Effector memory CD4-positive, alpha-beta T cell (primary cell): ENCODE measurements at places on chromosomes 3 and 15.

DNA sequence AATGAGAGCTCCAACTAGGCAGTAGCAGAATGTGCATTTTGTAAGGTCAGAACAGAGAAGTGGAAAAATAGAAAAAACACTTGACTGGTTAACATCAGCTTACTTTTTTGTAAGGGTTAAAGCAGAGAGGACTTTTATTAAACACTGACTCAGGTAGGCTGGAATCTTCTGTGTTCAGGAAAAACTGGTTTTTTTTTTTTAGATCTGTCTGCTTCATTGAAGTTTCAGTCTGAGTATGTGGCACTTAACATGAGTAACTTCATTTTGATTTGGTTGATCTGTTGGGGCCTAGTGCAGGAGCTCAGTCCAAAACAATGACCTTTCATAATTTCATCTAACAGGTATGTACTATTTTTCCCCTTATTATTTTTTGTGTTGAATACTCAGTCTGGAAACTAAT is 141.1 kb downstream of the DOCK3 start:
- no peak for DNase-seq
- no peak overlapping the region for H3K27ac ChIP-seq
- H3K4me1 ChIP-seq: no peaks in the 10 kb centered on the region
- H3K27me3 ChIP-seq: no peaks in the 10 kb centered on the region

DNA sequence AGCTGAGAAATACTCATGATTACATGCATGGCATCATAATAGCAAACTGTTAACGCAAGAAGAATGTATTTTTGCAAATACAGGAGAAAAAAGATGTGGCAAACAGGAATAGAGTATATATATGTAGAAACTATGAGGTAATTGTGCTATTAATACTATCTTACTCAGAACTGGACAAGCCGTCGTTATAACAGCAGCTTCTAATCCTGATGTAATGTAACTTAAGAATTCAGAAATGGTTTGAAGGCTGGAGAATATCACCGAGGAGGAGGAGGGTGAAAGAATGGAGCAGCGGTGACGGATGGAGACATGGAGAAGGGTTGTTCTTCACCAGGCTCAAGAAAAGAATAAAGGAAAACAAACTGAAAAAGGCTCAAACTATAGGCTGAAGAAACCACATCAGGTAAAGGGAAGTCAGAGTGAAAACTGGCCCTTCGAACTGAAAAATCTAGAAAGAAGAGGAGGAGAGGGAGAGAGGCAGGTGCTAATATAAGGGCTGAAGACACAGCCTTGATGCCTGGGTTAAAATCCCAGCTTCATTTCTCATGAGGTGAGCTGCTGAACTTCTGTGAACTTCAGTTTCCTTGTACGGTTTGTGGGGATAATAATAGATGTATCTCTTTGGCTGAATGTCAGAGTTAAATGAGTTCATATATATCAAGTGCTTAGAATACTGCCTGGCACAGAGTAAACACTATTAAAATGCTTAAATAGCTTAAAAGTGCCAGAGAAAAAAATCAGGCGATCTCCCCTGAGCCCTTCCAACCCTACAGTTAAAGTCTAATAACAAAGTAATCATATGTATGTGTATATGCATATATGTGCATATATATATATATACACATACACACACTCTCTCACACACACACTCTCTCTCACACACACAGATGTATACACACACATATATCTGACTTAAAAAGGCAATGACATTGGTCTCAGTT is 43.9 kb downstream of the GOLIM4 start:
- no peak for DNase-seq
- H3K27me3 ChIP-seq: no peaks in the 10 kb centered on the region
- H3K36me3 ChIP-seq: no peaks in the 10 kb centered on the region
- H3K27ac ChIP-seq: no peak overlapping the region
- H3K4me1 ChIP-seq: no peaks in the 10 kb centered on the region

- H3K4me1 ChIP-seq: no peaks in the 10 kb centered on the region
- no peak overlapping the region for H3K27ac ChIP-seq
- no peak for DNase-seq
- H3K36me3 ChIP-seq: no peaks in the 10 kb centered on the region
Observed at GRCh38 chr3:187507266-187507665, 139.1 kb downstream of the RTP4 start.

- no peak overlapping the region for H3K27ac ChIP-seq
- no peaks in the 10 kb centered on the region for H3K36me3 ChIP-seq
- no peaks in the 10 kb centered on the region for H3K4me1 ChIP-seq
- H3K4me3 ChIP-seq: no peak overlapping the region
- no peaks in the 10 kb centered on the region for H3K27me3 ChIP-seq
Observed at GRCh38 chr3:31027191-31027761, 132.8 kb upstream of the GADL1 start.

GRCh38 chr3:118984699-118985098 is 49.9 kb downstream of the IGSF11 start:
- DNase-seq: no peak
- no peaks in the 10 kb centered on the region for H3K4me1 ChIP-seq
- H3K36me3 ChIP-seq: no peaks in the 10 kb centered on the region
- no peaks in the 10 kb centered on the region for H3K27me3 ChIP-seq

- no peaks in the 10 kb centered on the region for H3K27me3 ChIP-seq
- no peak for DNase-seq
- H3K27ac ChIP-seq: no peak overlapping the region
Observed at GRCh38 chr15:101054116-101054515, 135.0 kb downstream of the LRRK1 start.

GRCh38 chr3:3714572-3714971 is 84.7 kb upstream of the LRRN1 start:
- DNase-seq: no peak
- no peak overlapping the region for H3K4me3 ChIP-seq
- no peak overlapping the region for H3K27ac ChIP-seq
- H3K4me1 ChIP-seq: no peaks in the 10 kb centered on the region
- no peaks in the 10 kb centered on the region for H3K27me3 ChIP-seq
- H3K36me3 ChIP-seq: no peaks in the 10 kb centered on the region

DNA sequence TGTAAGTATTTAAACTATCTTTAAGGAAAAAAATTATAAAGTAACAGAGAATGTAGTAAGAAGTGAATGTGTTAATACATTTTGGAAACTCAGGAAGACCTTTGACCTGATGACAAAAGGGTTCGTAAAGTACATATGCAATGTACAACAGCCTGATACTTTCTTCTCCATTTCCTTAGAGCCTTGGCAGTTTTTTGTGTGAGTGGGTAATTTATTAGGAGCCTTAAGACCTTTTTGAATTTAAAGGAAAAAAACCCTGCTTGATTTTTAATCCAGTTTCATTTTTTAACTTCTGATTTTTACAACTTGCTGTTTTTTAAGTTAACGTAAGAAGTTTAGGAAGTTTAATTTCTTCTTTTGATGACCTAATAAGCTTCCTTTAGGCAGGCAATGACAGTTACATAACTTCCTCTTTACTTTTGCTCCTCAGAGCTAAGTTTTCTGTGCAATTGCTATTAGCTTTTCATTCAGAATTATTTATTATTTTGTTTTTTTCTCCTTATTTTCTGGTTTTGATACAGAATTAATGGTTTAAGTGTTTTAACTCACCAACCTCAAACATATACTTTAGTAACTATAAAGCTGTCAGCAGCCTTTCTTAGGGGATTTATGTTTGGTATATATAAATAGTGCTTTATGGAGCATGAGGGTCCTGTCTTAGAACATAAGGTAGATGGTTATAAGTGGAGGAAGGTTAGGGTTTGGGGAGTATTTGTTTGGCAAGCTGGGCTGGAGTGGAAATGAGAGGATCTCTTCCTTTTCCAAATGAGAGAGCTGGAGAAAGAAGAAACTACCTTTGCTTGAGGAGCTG is 35.2 kb downstream of the ARMC8 start:
- no peaks in the 10 kb centered on the region for H3K27me3 ChIP-seq
- peaks cover 3% of the 10 kb centered on the region for H3K4me1 ChIP-seq
- H3K27ac ChIP-seq: no peak overlapping the region
- no peak overlapping the region for H3K4me3 ChIP-seq

- H3K36me3 ChIP-seq: no peaks in the 10 kb centered on the region
- no peaks in the 10 kb centered on the region for H3K4me1 ChIP-seq
- H3K4me3 ChIP-seq: no peak overlapping the region
- H3K27ac ChIP-seq: no peak overlapping the region
- peaks cover 14% of the 10 kb centered on the region for H3K27me3 ChIP-seq
Observed at GRCh38 chr15:92391640-92392039, 2.0 kb upstream of the ST8SIA2 start.

DNA sequence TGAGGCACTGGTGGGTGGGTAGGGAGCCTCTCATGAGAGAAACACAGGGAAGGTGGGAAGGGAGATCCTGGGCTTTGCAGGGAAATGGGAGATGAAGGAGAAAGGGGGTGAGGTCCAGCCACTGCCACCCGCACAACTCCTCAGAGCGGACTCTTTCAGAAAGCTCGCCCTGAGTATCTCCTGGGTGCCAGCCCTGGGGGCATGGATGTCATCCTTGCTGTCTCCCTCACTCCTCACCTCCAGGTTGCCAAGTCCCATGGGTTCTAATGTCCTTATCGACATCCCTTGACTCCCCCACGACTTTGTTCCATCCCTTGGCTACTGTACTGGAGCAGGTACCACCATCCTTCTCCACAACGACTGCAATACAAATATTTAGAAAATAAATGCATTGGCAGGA is 40.9 kb downstream of the SYNM start:
- H3K4me3 ChIP-seq: no peak overlapping the region
- no peaks in the 10 kb centered on the region for H3K27me3 ChIP-seq
- no peaks in the 10 kb centered on the region for H3K36me3 ChIP-seq
- no peak for DNase-seq
